ENCODE measurements at places on chromosomes 13 and 19.

GRCh38 chr13:77600701-77601100 is 65.2 kb downstream of the SCEL start:
- no peak for DNase-seq

DNA sequence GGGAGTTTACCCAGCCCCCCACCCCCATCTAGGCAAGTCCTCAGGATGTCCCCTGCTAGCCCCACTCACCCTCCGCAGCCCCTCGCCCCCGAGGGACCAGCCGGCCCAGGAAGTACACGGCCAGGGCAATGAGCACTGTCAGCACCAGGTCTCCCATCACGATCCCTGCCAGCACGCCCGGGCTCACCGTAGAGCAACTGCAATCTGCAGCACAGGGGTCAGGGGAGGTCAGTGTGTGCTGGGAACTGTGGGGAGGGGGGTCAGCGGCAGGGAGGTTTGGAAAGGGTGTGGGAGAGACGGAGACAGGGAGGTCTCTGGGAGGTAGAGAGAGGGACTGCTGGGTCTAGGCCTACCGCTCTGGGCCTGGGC is 734 bp downstream of the TYROBP start:
- DNase-seq = no peak

DNA sequence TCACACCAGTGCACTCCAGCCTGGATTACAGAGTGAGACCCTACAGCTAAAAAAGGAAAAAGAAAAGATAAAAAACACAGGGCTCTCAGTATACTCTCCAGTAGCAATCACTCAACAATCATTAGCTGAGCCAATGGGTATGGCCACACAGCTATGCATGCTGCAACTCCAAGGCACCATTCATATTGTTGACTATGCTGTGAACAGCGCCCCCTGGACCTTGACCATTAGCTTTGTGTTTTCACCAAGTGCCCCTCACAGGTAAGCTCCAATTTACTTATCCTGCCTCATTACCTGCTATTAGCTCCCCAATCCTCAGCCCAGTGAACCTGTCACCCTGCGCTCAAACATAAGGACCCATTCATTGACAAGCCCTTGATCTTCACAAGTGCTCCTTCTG is 35.8 kb downstream of the ZIC5 start:
- no peak for DNase-seq

GRCh38 chr19:3316132-3316648 is 50.2 kb upstream of the NFIC start:
- DNase-seq = no peak

DNA sequence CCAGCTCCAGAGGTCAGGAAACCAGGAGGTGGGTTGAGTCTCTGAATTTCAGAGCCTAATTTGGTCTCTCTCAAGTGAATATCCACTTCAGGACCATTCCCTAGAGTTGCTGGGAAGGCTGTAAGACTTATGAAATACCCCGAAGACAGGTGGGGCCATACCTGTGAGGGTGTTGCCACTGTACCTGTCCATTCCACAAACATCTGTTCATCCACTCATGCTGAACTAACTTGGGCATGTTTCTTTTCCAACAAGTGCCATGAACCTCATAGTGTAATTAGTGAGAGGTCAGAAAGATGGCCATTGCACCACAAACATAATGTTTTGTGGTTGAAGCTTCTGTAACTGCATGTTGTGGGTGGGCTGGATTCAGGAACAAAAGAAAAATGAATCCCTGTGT is 7.8 kb downstream of the ILF3 start:
- DNase-seq = no peak

Measured in suprapubic skin (tissue), 4 donors.